ENCODE measurements at places on chromosomes 5 and 9.

DNA sequence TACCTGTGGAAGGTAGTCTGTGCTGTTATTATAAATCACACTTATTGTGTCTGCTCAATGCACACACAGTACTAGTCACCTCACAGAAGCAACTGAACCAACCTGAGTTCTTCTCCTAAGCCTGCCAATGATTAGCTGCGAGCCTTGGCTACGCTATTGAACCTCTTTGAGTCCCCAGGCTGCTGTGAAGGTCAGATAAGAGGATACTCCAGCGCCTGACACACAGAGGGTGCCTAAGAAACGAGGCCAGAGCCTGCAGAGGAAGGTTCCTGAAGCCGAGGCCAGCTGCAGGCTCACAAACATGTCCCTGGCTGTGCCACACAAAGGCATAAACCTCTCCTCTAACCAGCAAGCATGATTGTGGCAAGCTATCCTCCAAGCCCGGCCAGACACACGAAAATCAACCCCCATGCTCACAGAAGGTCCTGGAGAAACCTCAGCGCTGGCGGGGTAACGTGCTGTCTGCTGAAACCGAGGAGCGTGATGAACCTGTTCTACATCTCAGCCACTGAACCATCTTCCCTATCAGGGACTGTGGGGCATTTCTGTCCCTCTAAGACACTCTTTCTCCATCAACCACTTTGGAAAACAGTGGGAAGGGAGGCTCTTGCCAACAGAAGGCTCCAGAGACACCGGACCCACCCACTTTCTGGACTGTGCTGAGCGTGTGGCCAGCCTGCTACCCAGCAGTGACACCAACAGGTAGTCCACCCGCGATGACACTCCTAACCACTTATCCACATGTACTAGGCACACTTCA lies 53.2 kb upstream of the SLC25A51 start:
- DNase-seq: no peak

- DNase-seq: peak; percentile 3
These were observed 192.2 kb downstream of the C9orf152 start for GRCh38 chr9:110015759-110016158.

DNA sequence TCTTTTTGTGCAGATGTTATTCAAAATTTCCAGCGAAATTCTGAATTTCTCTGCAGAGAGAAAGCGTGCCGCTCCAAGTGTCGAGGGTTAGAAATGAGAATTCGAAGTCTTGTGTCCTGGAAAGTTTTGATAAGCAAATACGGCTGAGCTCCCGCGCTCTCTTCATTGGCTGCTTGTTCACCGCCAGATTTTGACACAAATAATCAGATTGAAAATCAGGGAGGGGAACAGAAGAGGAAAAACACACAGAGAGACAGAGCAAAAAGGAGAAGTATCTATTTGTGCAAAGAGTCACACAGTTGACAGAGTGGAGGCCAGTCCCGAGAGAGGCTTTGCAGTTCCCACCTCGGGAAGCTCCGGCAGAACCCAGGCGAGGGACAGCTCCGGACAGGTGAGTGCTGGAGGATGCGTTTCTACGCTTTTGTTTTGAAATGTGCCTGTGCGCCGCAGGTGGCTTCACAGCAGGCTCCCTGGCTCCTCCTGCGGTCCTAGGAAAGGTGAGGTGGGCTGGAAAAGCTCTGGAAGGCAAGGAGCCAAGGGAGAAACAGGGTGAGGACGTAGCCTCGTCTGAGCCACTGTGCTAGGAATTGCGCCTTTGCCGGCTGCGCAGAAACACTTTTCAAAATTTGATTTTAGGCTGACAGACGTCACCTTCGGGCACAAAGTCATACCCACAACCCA lies at the start of gene GFI1B:
Gene GFI1B (plus strand): TSS at position 244 of the 681 bp plus-strand sequence. CDS start 7,985 bp downstream, outside the sequence.
- no peak for DNase-seq

DNA sequence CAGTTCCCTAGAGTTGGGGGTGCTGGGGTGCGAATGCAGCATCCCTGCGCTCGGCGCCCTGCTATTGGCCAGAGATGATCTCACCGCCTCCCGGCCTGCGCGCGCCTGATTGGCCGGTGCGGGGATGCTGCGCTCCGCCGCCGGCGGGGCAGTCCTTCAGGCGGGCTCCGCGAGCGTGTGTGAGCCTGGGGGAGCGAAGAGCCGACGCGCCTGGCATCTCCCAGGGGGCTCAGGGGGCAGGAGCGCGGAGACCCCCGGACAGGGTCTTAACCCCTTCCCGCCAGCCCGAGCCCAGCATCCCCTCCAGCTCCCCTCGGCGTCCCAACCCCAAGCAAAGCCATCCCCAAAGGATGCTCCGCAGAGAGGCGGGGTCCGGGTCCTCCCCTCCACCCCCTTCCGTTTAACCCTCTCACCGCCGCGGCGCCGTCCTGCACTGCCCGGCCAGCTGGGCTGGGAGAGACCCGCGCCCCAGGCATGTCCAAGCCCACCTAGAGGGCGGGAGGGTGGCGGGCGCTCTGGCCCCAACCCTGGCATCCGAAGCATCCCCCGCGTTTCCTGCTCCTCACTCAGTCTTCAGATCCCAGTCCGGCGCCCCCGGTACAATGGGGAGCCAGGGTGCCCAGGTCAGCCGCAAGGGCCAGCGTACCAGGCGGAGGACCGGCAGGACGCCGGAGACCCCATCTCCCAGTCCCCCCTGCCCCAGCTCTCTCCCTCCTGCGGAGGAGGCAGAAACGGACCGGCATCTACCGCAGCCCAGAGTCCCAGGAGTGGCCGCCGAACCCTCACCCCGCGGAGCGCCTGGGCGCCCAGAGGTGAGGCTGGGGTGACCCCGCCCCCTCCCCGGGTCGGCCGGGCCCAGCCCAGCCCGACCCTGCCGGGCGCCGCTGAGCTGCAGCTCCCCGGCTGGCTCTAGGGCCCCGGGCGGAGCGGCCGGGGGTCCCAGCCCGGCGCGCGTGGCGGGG lies 19.3 kb upstream of the TOR2A start:
- DNase-seq: no peak

DNA sequence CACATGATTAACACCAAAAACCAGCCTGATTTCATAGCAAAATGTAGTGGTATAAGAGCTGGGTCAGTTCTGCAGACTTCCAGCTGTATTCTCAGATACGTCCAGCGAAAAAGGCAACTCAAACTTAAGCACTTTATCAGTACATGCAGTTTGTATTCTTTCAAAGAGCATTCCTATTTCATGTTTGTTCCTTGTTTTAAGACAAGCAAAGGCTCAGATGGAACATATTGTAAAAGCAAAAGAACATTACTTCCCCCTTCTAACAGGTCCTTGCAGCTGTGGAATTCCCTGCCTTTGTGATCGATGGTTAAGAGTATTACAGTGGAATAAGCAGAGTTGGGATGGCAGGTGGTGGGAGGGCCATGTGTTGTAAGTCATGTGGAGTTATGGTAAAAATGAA lies 86.3 kb upstream of the GRHPR start:
- no peak for DNase-seq

DNA sequence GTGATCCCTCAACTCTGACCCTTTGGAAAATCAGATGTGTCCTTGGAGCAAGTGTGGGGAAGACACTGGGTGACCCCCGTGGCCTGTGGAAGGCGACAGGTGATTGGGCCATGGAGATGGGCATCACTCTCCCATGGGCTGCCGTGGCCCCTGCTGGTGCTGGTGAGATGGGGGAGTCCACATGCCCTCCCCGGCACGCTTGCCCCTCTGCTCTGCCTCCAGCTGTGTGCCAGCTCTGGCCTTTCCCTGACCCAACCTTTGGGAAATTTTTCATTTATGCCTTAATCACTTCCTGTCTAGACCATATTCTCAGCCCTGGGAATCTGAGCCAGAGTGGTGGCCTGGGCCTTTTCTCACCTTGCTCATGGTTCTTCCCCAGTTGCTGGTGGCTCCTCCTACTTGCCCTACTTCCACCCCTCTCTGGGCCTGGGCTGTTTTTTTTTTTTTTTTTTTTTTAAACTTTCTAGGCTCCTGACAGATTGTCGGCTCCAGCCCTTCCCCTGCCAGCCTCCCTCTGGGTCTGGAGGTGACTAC lies 56.6 kb downstream of the RGS3 start:
- DNase-seq: peak; percentile 41

GRCh38 chr9:121738411-121738810 lies 87.0 kb downstream of the DAB2IP start:
- DNase-seq: no peak

DNA sequence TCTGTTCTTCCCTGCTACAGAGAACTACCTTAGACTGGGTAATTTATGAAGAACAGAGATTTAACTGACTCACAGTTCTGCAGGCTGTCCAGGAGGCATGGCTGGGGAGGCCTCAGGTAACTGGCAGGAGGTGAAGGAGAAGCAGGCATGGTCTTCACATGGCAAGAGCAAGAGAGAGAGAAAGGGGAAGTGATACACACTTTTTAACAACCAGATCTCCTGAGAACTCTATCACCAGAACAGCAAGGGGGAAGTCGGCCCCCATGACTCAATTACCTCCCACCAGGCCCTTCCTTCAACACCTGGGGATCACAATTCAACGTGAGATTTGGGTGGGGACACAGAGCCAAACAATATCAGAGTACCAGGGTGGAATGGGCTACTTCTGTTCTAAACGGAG lies 766.8 kb downstream of the TLE1 start:
- no peak for DNase-seq

DNA sequence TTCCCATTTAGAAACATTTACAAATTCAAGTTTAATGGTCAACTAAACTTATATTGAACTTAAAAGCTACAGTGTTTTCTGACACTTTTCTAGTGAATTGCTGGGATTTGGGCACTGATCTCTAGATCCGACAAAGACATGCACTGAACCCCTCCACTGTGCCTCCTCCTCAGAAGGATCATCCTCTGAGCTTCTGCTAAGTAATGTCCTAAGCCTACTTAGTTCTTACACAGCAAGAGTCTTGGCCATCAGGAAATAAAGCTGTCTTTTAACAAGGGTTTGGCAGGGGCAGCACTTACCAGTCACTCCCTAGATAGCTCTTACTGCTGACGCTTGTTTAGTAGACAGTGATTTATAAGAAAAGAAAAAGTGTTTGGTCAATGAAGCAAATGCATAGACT lies 50.5 kb downstream of the FAM81B start:
- no peak for DNase-seq

DNA sequence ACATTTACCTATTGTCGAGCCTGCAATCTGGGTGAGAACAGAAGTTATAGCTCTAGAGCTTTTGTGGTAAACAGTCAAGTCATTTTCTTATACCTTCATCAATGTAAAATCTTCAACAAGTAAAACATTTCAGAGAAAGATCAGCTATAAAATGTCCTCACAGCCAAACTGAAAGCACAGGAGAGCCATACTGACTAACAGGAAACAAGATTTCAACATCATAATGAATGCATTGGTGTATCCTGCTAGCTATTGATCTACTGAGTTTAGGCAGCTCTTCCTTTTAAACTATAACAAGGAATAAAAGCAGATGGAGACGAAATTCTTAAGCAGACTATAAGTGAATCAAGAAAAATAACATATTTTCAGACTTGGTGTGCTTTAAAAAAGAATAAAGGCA lies 1522.9 kb upstream of the WWC1 start:
- DNase-seq: no peak

GRCh38 chr5:149242339-149242738 lies 29.3 kb upstream of the AFAP1L1 start:
- DNase-seq: no peak

DNA sequence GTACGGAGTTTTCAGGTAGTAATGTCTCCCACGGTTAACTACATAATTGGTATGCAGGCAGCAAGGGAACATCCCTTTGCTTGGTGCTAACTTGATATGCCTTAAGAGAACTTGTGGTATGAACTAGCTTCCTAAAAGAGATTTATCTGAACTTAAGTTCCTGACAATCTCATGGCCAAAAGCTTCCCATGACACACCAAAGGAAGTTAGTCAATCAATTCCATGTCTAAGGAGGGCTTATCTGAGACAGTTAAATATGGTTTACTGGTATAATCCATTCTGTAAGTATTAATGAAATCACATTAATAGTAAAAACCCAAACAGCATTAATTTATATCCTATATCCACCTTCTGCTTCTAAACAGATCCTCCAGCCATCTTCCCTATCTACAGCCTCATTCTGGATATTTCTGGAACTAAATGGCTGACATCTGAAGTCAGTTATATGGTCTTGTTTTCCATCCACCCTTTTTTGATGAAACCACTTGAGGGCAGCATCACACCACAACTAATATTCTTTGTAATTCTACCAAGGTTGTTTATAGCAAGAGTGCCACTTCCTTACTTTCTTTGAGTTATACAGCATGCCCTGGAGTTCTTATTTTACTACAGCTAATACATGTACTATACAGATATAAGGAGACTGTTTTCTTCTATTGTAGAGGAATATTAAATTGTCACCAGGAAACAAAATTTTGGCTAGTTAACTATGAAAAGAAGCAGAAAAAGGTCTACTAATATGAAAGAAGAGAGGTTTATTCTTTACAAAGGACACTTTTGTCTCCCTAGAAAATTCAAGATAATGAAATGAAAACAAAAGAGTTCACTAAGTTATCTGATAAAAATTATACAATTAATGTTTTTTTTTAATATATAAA lies 34.7 kb downstream of the SHOC1 start:
- no peak for DNase-seq

GRCh38 chr9:134555094-134555650 lies 86.4 kb upstream of the COL5A1 start:
- DNase-seq: no peak

- no peak for DNase-seq
These were observed 19.7 kb downstream of the SLC9A3 start for GRCh38 chr5:504326-505154.

DNA sequence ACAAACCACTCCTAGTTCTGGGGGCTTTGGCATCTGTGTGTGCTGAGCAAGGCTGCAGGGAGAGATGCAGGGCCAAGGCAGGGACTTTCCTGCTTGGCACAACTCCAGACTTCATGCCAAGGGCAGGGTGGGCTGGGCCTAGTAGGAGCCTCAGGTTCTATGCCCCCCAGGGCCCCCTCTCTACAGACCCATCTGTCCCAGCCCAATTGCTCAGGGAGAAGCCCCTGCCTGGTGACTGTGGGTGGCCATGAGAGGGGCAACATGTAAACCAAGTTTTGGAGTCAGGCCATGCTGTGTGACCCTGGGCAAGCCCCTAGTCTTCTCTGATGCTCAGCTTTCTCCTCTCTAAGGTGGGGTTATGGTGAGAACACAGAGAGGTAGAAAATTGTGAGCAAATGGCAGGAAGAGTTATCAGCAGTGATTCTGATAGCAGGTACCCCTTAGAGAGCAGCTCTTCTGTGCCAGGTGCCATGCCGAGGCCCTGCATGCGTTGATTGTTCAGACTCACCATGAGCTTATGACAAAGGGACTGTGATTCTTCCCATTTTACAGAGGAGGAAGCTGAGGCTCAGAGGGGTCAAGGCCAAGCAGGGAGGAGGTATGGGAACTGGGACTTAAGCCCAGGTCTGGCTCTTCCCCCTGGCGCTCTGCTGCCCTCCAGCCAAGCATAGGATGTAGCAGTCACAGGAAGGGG lies 5.2 kb downstream of the OLFML2A start:
- DNase-seq: no peak

Measured in activated effector memory CD4-positive, alpha-beta T cell treated with Interleukin-2 at 50 U/mL for 16 hours (primary cell).